T-helper 2 cell (primary cell): ENCODE measurements at places on chromosomes 3 and 15.

- DNase-seq: no peak
Observed at GRCh38 chr15:52731732-52732470, 52.7 kb upstream of the ATOSA start.

- DNase-seq: no peak
Observed at GRCh38 chr15:25694823-25695312, 168.3 kb downstream of the ATP10A start.

DNA sequence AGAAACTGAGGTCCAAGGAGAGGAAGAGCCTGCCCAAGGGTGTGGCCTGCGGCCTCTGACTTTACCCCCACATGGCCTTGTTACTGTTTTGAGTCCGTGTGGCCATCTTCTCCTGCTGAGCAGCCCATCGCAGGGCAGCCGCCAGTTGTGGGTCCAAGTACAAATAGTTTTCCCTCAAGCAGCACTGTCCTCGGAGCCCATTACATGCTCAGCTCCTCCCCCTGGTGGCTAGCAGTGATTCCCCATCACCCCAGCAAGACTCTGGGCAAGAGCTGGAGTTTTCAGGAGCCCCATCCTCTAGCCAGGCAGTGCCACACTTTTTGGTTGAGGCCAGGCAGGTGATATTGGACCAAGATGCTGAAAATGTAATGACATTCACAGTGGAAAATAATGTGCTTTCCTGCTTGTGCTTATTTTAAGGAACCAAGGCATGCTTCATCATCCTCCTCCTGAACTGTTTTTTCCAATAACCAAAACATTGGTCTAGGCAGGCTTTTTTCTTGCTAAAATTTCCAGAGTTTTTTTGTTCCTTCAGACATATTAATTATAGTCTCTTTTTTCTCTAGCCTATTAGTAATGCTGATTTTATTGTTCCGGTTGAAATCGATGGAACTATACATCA lies 23.2 kb upstream of the VILL start:
- DNase-seq: peak; percentile 70

GRCh38 chr15:65249641-65250040 lies 37.0 kb downstream of the PARP16 start:
- DNase-seq: no peak

- DNase-seq: no peak
Observed at GRCh38 chr3:71251156-71251775, 332.3 kb downstream of the FOXP1 start.

DNA sequence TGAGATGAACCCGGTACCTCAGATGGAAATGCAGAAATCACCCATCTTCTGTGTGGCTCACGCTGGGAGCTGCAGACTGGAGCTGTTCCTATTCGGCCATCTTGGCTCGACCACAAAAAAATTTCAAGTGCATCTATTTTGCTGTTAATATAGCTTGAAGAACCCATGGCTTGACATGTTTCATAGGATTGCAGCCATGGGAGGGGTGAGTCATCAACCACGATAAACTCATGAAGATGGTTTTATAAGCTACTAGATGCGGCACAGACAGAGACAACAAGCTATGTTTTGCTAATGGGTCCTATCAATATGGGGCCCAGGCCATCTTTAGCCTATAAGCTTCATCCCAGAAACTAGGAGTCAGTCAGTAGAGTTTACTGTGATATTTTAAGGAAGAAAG lies 100.4 kb upstream of the PHLDB2 start:
- DNase-seq: no peak

DNA sequence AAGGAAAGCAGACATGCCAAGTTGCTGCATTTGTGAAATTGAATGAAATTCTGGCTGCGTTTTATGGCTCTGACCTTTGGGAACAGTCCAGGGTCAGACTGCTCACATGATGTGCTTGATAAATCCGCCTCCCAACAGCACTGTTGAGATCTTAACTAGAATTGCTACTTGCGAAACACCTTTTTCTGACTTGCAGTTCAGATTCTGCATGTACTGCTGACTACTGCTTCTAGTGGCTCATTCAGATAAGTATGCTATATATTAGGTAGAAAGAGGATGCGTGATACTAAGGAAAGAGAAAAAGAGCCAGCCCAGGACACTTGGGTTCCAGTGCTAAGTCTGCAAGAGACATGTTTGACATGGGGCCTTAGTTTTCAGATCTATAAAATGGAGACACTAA lies 129.4 kb downstream of the LPP start:
- peak; percentile 33 for DNase-seq

GRCh38 chr3:129663930-129664646 lies 57.6 kb upstream of the PLXND1 start:
- no peak for DNase-seq

DNA sequence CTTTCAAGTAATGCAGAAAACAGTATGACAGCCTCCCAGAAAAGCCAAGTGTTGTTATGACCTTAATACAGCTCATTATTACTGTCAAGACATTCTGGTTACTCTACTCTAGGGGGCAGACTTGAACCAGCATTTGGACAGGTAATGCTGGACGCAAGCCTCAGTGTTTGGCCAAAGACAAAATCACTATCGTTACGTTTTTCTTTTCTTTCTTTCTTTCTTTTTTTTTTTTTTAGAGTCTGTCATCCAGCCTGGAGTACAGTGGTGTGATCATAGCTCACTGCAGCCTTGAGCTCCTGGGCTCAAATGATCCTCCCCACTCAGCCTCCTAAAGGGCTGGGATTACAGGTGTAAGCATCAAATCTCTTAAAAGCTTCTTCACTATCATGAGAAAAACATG lies 29.4 kb upstream of the TMEM45A start:
- no peak for DNase-seq

- DNase-seq: no peak
Observed at GRCh38 chr3:108158251-108158650, 64.0 kb downstream of the IFT57 start.

DNA sequence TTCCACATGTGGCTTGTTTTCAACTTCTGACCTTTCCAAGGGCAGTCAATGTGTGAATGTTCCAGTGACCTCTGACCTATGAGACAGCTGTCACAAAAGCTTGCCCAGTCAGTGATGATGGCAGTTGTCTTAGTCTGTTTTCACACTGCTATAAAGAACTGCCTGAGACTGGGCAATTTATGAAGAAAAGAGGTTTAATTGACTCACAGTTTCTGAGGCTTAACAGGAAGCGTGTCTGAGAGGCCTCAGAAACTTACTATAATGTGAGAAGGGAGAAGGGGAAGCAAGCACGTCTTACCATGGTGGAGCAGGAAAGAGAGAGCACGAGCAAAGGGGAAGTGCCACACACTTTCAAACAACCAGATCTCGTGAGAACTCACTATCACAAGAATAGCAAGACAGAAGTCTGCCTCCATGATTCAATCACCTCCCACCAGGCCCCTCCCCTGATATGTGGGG lies 95.6 kb downstream of the ECT2 start:
- DNase-seq: no peak

- DNase-seq: no peak
Observed at GRCh38 chr3:123533554-123534159, 51.2 kb downstream of the HACD2 start.

DNA sequence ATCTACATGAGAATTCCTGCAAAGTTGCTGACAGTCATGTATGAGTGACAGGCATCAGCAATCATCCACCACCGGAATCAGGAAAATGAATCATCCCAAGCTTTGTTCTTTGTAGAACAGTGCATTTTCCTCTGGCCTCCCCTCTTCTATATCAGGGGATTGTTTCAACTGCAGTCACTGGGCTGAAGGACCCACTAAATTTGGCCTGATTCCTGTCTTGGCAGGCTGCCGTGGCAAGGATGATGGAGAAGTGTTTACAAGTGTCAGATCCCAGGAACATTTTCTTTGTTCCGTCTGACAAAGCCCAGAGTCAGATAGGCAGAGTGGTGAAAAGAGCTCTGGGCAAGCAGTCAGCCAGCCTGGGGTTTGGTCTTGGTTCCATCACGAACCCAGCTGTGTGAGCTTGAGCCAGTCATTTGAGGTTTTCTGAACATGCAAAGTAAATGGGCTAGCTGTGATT lies 175.1 kb upstream of the TSC22D2 start:
- no peak for DNase-seq

GRCh38 chr3:108891833-108892232 lies 61.8 kb downstream of the GUCA1C start:
- no peak for DNase-seq

DNA sequence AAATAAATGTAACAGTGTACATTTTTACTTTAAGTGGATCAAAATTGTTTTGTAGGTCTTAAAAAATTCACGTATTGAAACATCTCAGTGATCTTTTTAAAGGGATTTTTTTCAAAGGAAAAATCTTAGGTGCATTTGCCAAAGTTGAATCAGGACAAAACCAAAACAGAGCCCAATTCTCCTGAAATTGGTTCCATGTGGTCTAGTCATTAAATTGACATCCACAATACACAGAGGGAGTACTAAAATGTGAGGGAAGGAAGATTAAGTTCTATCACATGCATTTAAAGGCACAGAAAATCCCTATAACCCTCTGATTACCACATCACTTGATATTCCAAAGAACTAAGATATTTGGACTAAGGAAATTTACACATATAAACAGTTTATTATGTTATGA lies 39.3 kb upstream of the HDC start:
- no peak for DNase-seq

GRCh38 chr3:172341482-172342059 lies 106.7 kb downstream of the GHSR start:
- DNase-seq: peak; percentile 73

- DNase-seq: no peak
Observed at GRCh38 chr3:155034786-155035185, 45.3 kb upstream of the MME start.

GRCh38 chr15:52236013-52236412 lies 44.8 kb upstream of the GNB5 start:
- no peak for DNase-seq

- no peak for DNase-seq
Observed at GRCh38 chr15:70582143-70582945, 181.0 kb downstream of the UACA start.

GRCh38 chr3:187520027-187520945 lies 149.9 kb downstream of the SST start:
- DNase-seq: no peak

DNA sequence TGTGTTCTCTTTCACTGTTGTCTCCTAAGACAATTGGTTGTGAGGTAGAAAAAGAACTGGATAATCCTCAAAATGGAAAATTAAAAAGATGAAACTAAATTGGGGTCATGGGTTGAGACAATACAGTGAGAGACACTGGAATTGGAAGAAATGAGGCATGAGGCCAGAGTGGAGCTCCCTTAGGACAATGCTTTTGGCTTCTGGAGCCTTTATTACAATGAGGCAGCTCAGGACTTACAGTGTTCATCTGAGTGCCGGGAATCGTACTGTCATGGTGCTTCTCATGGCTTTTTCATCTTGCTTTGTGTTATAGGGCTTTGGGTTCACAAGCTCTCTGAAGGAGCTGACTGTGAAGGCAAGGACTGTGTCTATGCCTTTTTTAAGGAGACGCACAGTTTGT lies 293.5 kb downstream of the SOX2 start:
- no peak for DNase-seq

DNA sequence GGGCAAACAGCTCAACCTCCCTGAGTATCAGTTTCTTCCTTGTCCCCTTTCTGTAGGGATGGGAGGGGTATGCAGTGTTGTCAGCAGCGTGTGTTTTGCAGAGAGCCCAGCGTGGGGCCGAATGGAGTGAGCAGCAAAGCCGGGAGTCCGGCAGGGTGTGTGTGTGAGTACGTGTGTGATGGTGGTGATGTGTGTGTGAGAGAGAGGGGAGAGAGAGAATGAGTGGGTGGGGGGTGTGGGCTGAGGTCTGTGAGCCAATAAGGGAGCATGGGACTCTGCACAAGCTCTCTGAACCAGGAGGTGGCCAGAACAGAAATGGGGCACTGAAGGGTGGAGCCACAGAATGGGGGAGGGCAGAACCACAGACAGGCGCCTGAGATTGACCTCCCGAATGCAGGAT lies 43.8 kb downstream of the IFT122 start:
- DNase-seq: no peak

DNA sequence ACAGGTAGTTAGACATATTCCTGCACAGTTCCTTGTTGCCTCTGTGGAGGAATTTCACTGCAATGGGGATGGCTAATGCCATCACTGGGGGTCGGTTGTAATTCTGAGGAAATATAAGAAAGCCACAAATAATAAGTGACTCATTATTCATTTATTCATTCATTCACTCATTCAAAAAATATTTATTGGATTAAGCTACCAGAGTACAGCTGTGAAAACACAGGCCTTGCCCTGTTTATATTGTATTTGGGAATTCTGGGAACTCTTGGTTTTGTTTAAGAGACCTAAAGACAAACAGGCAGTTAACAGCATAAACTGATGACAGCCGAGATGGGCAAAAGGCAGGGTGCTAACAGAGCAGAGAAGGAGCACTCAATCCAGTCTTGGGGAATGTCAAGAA lies 23.6 kb downstream of the PTX3 start:
- no peak for DNase-seq

DNA sequence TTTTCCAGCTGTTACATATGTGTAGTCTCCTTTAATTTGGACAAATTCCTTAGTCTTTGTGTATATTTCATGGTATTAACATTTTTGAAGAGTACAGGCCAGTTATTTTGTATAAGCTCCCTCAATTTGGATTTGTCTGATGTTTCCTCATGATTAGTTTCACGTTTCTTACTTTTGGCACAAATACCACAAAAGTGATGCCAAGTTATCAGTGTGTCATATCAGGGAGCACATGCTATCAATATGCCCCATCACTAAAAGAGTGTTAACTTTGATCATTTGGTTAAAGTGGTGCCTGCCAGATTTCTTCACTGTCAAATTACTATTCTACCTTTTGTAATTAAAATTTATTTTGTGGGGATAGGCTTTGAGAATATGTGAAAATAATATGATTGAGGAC lies 14.6 kb downstream of the PCNP start:
- DNase-seq: no peak

DNA sequence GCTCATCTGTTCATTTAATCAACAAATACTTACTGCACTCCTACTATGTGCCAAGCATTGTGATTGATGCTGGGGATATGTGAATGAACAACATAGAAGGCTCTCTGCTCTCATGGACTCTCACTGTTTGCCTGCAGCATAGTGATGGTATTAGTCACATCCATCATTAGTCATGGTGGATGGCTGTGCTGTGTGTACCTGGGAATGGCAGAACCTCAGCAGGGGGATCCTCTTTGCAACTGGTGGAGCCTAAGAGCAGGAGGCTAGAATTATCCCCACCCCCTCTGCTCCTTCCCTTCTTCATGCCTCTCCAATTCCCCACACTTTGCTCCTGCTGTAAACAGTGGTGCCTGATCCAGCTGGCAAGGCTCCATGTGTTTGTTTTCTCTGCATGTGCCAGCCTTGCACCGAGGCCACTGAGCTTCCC lies 20.5 kb downstream of the BOC start:
- no peak for DNase-seq

GRCh38 chr3:159832024-159832423 lies 156.6 kb upstream of the IL12A start:
- no peak for DNase-seq
